ENCODE measurements at places on chromosomes 2 and 18. TPM values are rescaled to one million over a fixed set of nuclear protein-coding genes. Genes with fewer than 3 reads are reported as not detected.

DNA sequence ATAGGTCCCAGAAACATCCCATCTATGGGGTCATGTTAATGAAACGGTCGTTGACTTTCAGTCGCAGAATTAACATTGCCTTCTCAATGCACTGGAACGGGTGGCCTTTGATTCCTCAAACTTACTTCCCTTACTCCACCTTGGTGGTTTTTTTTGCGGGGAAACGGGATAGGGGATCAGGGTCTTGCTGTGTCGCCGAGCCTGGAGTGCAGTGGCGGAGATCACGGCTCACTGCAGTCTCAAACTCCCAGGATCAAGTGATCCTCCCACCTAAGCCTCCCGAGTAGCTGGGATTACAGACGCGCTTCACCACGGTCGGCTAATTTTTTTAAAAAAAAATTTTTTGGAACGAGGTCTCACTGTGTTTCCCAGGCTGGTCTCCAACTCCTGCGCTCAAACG, 754 bp downstream of the ATG16L1 start:
- no peak for DNase-seq
- peak overlapping the region; percentile 87 for H3K4me3 ChIP-seq

GRCh38 chr2:237470914-237471313, 16.1 kb upstream of the MLPH start:
- H3K27me3 ChIP-seq: no peaks in the 10 kb centered on the region
- peaks cover 19% of the 10 kb centered on the region for H3K4me1 ChIP-seq
- no peak overlapping the region for H3K27ac ChIP-seq
- no peaks in the 10 kb centered on the region for H3K36me3 ChIP-seq
- no peak for DNase-seq

Gene WNT10A
- not detected for total RNA-seq

GRCh38 chr18:48030616-48031480, 100.4 kb upstream of the SMAD2 start:
- H3K36me3 ChIP-seq: no peaks in the 10 kb centered on the region
- no peak overlapping the region for H3K27ac ChIP-seq
- H3K27me3 ChIP-seq: peaks cover 3% of the 10 kb centered on the region
- no peaks in the 10 kb centered on the region for H3K4me1 ChIP-seq
- peak; percentile 45 for DNase-seq

Gene KCNK3
- 0.26 TPM for total RNA-seq

GRCh38 chr2:74001781-74002504, 17.2 kb downstream of the TET3 start:
- DNase-seq: no peak
- H3K27me3 ChIP-seq: no peaks in the 10 kb centered on the region
- H3K36me3 ChIP-seq: no peaks in the 10 kb centered on the region
- H3K4me3 ChIP-seq: no peak overlapping the region

GRCh38 chr2:146587291-146587713, 1257.5 kb upstream of the ACVR2A start:
- H3K36me3 ChIP-seq: no peaks in the 10 kb centered on the region
- no peaks in the 10 kb centered on the region for H3K4me1 ChIP-seq
- H3K4me3 ChIP-seq: no peak overlapping the region
- no peak for DNase-seq
- H3K27me3 ChIP-seq: no peaks in the 10 kb centered on the region
- H3K27ac ChIP-seq: no peak overlapping the region

DNA sequence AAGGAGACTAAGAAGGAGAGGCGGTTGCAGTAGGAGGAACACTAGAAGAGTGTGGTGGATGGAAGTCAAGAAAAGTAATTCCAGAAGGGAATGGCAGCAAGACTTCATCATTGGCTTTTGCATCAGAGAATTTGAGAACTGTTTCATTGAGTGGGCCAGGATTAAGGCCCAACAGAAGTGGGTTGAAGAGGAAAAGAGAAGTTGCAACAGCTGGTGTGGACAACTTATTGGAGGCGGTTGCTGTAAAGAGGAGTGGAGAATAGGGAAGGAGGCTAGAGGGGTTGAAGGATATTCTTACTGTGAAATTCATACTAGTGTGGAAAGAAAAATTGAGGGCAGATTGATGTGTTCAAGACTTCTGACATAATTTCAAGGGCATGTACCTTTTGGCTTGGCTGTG, 168.7 kb upstream of the FN1 start:
- H3K4me1 ChIP-seq: peaks cover 2% of the 10 kb centered on the region
- H3K27ac ChIP-seq: no peak overlapping the region
- no peaks in the 10 kb centered on the region for H3K36me3 ChIP-seq
- no peak overlapping the region for H3K4me3 ChIP-seq

DNA sequence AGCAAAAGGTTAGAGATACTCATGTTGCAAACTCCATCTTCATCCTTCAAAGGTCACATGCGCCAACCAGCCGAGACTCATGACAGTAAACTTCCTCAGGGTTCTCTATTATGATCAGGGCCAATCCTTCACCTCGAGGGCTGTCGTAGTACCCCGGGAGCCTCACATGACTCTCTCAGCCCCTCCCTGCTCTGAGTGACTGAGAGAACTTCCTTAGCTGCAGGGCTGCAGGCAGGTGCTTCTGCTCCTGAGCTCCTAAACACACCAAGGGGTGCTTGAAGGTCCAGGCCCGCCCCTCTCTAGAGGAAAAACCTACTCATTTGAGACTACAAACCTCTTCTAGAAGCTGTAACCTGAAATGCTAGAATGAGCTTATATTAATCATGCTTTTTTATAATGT, 48.2 kb downstream of the LONRF2 start:
- H3K27me3 ChIP-seq: no peaks in the 10 kb centered on the region
- no peak overlapping the region for H3K27ac ChIP-seq
- no peaks in the 10 kb centered on the region for H3K36me3 ChIP-seq
- no peak for DNase-seq

- no peaks in the 10 kb centered on the region for H3K36me3 ChIP-seq
- DNase-seq: no peak
Measured at GRCh38 chr2:43039376-43040080, 186.9 kb downstream of the ZFP36L2 start.

- no peak overlapping the region for H3K4me3 ChIP-seq
- H3K36me3 ChIP-seq: no peaks in the 10 kb centered on the region
- no peak for DNase-seq
- H3K27me3 ChIP-seq: no peaks in the 10 kb centered on the region
- H3K27ac ChIP-seq: no peak overlapping the region
Measured at GRCh38 chr2:154706660-154707059, 8.2 kb downstream of the KCNJ3 start.

GRCh38 chr2:26970928-26971627, 641 bp downstream of the MAPRE3 start:
- peak overlapping the region; percentile 40 for H3K27ac ChIP-seq
- no peaks in the 10 kb centered on the region for H3K36me3 ChIP-seq
- peaks cover 17% of the 10 kb centered on the region for H3K27me3 ChIP-seq
- DNase-seq: peak; percentile 34
- peaks cover 6% of the 10 kb centered on the region for H3K4me1 ChIP-seq

DNA sequence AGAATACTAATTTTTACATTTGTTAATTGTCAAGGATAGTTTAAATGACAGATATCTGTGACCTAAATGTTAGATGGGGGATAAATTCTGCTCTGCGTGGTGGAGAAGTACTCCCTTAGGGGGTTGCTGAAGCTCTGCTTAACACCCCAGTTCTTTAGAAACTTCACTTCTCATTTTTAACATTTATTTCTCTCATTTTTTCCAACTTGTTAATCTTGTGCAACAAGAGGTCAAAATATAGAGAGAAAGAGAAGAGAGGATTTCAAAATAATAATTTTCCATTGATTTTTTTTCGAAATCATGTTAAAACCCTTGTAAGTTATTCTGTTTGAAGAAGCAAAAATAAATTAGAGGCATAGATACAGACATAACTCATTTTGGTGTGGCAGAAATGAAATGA, 61.3 kb upstream of the SLC8A1 start:
- no peak overlapping the region for H3K4me3 ChIP-seq
- DNase-seq: no peak
- H3K27ac ChIP-seq: no peak overlapping the region
- no peaks in the 10 kb centered on the region for H3K4me1 ChIP-seq
- no peaks in the 10 kb centered on the region for H3K27me3 ChIP-seq

- DNase-seq: no peak
- no peaks in the 10 kb centered on the region for H3K4me1 ChIP-seq
- H3K4me3 ChIP-seq: no peak overlapping the region
Measured at GRCh38 chr2:25856377-25856776, 21.9 kb downstream of the ASXL2 start.

Gene CMPK2
- 0.26 TPM for total RNA-seq

Gene HOXD10
- not detected for total RNA-seq

- peaks cover 4% of the 10 kb centered on the region for H3K36me3 ChIP-seq
- no peak for DNase-seq
- peaks cover 3% of the 10 kb centered on the region for H3K4me1 ChIP-seq
- no peak overlapping the region for H3K27ac ChIP-seq
Measured at GRCh38 chr2:85388878-85389538, 21.2 kb downstream of the CAPG start.

- peak; percentile 84 for DNase-seq
- H3K27me3 ChIP-seq: no peaks in the 10 kb centered on the region
- no peak overlapping the region for H3K4me3 ChIP-seq
- peaks cover 10% of the 10 kb centered on the region for H3K4me1 ChIP-seq
Measured at GRCh38 chr2:121501031-121501430, 29.6 kb upstream of the RNU4ATAC start.

Gene CTAGE1
- under 0.01 TPM for total RNA-seq

DNA sequence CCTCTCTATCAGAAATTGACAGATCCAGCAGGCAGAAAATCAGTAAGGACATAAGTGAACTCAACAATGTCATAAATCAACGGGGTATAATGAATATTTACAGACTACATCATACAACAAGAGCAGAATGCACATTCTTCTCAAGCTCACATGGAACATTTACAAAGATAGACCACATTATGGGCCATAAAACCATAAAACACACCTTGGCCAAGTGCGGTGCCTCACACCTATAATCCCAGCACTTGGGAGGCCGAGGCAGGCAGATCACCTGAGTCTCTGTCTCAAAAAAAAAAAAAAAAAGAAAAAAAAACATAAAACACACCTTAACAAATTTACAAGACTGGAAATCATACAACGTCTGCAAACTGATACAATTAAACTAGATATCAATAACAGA, 36.7 kb downstream of the FBXO15 start:
- H3K36me3 ChIP-seq: no peaks in the 10 kb centered on the region
- no peak for DNase-seq
- no peaks in the 10 kb centered on the region for H3K4me1 ChIP-seq
- no peak overlapping the region for H3K4me3 ChIP-seq
- H3K27me3 ChIP-seq: no peaks in the 10 kb centered on the region

GRCh38 chr2:88657131-88657530, 29.9 kb upstream of the EIF2AK3 start:
- H3K27ac ChIP-seq: no peak overlapping the region
- no peak for DNase-seq
- H3K27me3 ChIP-seq: no peaks in the 10 kb centered on the region
- no peaks in the 10 kb centered on the region for H3K36me3 ChIP-seq

GRCh38 chr2:198712485-198712884, 745.3 kb downstream of the SATB2 start:
- H3K36me3 ChIP-seq: no peaks in the 10 kb centered on the region
- no peak overlapping the region for H3K4me3 ChIP-seq
- no peak for DNase-seq
- H3K27ac ChIP-seq: no peak overlapping the region

DNA sequence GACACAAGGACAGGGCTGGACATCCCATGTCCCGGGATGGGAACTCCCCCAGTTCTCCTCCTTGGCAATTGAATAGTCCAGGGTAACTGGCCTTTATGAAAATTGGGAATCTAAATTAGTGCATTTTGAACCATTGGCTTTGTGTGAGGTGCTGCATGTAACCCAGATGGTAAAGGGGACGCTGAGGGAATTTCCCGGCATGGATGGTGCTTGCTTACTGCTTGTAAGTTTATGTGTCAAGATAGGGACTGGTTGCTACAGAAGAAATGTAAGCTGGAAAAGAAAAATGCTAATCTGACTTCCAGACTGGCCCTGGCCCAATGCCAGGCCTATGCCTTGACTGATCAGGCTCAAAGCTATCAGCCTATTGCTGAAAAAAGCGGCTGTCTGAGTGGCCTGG, 1096.7 kb upstream of the DDX18 start:
- no peaks in the 10 kb centered on the region for H3K27me3 ChIP-seq
- H3K4me1 ChIP-seq: no peaks in the 10 kb centered on the region
- H3K4me3 ChIP-seq: no peak overlapping the region
- DNase-seq: no peak

Gene CDK15
- 1.3 TPM for total RNA-seq

Measured in fibroblast of lung (primary cell).